ENCODE measurements at places on chromosomes 12 and 14.

DNA sequence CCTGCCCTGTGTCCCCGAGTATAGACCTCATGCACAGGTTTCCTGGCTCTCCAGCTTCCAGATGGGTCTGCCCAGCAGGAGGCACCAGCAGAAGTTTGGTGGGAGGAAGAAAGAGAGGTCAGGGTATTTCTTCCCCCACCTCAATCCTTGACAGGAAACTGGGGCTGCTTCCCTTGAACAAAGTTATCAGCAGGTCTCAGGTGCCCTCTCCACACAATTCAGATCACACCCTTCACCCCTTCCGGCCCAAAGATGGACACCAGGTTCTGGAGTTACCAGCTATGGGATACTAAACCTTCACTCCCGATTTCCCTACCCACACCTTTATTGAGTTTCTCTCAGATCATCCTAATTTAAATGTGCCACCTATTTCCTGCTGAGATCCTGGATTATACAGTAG, 1.2 kb downstream of the SART3 start:
- no peak for DNase-seq

GRCh38 chr14:36658123-36659009, 3.3 kb upstream of the PAX9 start:
- no peak for DNase-seq

- no peak for DNase-seq
Observed at GRCh38 chr14:57957441-57957840, 91.5 kb upstream of the SLC35F4 start.

DNA sequence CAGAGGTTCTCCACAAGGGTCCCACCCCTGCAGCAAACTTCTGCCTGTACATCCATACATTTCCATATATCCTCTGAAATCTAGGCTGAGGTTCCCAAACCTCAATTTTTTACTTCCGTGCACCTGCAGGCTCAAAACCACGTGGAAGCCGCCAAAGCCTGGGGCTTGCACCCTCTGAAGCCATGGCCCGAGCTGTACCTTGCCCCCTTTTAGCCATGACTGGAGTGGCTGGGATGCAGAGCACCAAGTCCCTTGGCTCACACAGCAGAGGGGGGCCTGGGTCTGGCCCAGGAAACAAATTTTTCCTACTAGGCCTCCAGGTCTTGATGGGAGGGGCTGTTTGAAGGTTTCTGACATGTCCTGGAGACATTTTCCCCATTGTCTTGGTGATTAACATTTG, 84.4 kb downstream of the FSCB start:
- no peak for DNase-seq

DNA sequence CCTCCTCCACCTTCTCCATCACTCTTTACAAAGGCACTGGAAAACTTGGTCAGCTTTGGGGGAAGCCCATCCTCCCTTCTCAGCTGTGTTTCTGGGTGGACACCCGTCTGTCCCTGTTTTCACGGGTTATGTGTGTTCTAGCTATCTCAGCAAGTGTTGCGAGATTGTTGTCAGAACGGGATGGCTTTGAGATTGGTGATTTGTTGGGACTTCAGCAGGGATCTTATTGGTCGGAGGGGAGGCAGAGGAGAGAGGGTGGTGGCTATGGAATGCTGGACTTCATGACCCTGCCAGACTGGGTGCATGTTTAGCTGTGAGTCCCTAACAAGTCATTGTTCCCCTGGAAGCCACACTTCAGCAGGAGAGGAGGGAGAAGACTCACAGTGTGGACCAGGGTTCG, 2.1 kb downstream of the USP5 start:
- no peak for DNase-seq

- no peak for DNase-seq
Observed at GRCh38 chr12:71752891-71753290, 1.8 kb upstream of the RAB21 start.

GRCh38 chr12:94309373-94309772, 150.3 kb downstream of the CEP83 start:
- DNase-seq: no peak

- no peak for DNase-seq
Observed at GRCh38 chr12:102067574-102068258, 5.9 kb upstream of the WASHC3 start.

DNA sequence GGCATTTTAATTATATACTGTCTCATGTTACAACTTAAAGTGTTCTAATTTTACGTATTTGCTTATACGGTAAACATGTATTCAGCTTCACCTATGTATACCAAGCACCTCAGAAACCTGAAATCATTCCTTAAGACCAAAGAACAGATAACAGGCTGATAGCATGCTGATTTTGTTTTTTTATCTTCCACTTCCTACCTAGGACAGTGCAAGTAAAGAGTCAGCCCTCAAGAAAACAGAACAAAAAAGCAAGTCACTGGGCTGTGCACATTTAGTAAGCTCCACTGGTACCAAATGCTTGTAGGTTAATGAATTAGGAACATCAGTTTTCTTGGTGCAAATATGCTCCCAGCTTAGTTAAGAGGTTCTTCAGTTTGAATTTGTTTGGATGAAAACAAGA, 611.3 kb downstream of the VRK1 start:
- no peak for DNase-seq

GRCh38 chr12:131114942-131115584, 161.4 kb downstream of the ADGRD1 start:
- no peak for DNase-seq

DNA sequence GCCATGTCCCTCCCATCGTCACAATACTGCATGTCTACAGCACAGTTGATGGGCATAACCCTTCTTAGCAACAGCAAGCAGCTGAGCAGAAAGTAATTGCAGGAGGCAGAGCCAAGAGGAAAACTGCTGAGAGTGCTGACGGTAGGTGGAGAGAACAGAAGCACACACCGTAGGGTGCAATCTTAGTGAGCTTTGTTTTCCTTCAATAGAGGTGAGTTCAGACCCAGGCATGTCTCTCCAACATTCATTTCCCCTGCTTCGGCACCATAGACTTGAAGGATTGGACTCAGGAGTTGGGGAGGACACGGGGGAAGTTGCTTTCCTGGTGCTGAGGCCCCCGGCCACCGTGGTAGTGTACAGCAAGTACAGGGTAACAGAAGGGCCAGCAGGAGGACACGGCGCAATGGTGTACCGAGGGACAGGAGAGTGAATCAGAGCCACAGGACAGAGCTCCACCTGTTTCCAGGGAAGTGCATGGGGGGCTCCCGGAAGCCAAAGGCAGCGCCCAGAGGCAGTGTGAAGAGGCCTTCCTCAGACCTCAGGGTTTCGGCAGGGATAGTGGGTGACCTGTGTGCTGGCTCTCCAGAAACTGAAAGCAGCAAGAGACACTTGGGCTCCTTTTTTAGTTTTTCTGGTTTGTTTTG, 36.3 kb upstream of the SINHCAF start:
- no peak for DNase-seq

DNA sequence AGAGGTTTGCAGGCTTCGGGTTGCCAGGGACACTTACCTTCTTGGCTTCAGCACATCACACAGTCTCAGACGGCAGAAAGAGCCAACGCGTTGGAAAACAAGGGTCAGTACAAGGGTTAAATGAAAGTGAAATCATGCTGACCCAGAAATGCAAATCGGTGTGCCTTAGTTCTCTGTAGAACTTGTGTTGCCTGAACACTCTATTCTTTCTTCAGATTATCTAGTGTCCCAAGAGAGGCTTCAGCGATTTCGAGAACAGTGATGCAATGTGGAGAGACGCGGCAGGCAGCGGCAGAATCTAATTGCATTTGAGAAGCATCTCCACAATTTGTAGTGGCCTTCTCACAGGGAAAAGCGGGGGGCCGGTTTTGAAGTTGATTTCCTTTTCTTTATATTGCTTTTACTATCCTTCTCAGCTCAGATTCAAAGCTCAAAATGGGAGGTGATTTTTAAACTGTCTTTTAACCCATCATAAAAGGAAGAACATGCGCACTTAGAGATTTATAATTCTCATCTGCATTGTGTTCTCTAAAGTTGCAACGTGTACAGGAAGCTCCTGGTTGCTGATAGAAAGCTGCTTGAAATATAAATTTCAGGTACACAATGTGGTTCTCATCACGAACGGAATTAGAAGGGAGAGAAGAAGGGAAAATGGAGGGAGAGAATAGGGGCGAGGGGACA, 67.8 kb upstream of the EGLN3 start:
- DNase-seq: no peak

DNA sequence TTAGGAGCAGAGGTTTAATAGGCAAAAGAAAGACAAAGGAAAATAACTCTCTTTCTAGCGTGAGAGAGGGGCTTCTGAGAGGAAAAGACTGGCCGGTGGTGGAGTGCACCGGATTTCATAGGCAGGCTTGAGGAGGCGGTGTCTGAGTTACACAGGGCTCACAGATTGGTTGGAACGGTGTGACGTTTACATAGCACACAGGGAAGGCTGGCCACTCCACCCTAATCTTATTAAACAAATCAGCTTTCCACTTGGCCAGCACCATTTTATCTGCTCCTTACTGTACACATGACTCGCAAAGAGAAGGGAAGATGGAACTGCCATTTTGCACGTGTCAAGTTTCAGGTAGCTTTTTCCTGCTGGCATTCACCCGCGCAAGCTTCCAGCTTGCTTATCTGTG, 587.7 kb downstream of the RPL10L start:
- DNase-seq: no peak

DNA sequence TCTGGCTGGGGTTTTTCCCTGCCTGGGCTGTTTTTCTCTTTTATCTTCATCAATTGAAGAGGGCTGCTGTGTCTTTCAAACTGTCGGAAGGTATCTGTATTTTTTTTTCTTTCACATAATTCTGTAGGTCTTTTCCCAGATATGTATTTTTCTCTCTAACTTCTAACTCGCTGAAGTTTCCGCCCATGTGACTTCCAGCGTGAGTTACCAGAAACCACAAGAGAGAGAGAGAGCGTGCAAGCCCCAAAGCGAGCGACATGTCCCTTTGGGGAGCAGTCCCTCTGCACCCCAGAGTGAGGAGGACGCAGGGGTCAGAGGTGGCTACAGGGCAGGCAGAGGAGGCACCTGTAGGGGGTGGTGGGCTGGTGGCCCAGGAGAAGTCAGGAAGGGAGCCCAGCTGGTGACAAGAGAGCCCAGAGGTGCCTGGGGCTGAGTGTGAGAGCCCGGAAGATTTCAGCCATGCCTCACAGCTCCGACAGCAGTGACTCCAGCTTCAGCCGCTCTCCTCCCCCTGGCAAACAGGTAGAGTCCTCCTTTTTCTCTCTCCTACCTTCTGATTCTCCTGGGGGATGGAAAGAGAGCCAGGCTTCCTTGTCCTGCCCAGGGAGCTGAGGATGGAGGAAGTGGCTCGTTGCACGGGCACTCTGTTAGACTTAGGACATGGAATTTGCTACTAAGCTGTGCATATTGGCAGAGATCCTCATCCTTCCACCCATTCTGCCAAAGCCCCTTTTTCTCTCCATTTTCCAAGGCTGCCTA, at the start of gene BATF:
TSS of gene BATF (plus strand) at position 246 of the 759 bp plus-strand sequence. CDS start at position 460, 214 bp downstream.
- no peak for DNase-seq

DNA sequence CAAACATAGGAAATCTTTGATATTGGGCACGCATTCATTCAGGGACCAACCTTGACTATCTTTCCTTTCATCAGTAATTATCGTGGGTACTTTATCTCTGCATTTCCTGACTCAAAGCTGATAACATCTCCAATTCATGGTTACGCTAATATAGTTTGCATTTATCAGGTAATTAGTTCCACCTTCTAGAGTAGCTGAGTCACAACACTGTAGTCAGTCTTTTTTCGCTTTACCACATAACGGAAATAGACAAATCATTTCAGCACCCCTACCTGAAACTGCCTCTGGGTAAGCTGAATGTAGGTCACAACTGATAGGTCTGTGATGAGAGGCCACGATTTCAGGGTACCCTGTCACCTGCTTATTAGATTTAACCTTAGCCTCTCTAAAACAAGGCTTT, 36.7 kb upstream of the IL22 start:
- DNase-seq: peak; percentile 24

- no peak for DNase-seq
Observed at GRCh38 chr14:67426161-67426560, 14.2 kb upstream of the PLEK2 start.

DNA sequence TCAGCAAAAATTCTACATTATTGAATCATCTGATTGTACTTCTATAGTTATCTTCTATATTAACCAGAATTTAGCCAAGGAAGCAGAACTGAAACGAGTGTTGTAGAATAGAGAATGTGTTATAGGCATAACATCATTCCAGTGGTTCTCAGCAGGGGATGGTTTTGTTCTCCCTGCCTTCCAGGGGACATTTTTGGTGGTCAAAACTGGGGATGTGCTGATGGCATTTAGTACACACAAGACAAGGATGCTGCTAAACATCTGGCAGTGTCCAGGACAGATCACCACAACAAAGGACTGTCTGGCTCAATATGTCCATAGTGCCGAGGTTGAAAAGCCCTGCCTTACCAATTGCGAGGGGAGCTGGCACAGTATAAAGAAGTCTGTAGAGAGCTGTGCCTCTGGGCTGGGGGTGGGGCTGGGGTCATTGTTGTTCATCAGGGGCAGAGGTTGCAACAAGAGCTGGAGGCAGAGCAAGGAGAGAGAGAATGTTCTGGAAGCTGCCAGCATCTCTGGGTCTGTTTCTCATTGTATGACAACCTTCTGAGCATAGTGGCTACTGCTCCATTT, 1472.8 kb downstream of the AACS start:
- DNase-seq: no peak

DNA sequence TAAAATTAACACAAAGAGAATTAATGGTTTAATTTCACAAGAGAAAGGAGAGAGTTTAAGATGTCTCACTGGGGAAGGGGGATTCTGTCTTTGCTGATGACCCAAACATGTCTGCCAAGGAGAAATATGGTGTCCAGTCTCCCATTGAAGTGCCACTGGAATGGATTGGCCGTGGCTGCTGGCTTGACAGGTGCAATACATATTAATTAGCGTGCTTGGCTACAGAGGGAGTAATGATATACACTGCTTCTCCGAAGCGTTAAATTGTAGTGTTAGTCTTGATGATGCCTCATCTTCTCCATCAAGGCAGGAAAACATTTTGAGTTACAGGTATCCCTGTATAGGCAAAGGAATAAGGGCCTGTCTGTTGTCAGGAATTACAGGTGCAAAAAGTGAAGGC, 393.4 kb upstream of the TMPO start:
- no peak for DNase-seq

DNA sequence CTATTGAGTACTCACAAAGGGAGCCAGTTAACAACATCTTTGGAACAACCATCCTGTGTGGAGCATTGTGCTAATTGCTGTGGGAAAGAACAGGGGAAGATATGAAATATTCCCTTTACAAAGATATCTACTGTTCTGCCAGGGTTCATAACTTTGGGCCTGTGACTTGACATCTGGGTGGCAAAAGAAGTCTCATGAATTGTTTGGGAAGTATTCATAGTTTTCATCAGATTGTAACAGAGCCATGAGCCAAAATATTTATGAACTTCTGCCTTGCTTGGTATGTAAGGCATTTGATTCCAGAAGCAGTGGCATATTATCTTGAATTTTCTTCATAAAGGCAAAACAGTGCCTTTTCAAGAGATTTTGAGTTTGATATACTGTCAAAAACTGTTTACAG, 816.2 kb downstream of the DIO2 start:
- DNase-seq: no peak
